ENCODE measurements at places on chromosomes 5 and 9. TPM values are rescaled to one million over a fixed set of nuclear protein-coding genes. Genes with fewer than 3 reads are reported as not detected.
A peak's percentile ranks its signal among the peaks of the same experiment; 100 is the strongest.

GM2A gene
- total RNA-seq: 20.5 TPM

MAMDC4 gene
- 11.4 TPM for total RNA-seq

COX7C gene
- total RNA-seq: 683 TPM

DNA sequence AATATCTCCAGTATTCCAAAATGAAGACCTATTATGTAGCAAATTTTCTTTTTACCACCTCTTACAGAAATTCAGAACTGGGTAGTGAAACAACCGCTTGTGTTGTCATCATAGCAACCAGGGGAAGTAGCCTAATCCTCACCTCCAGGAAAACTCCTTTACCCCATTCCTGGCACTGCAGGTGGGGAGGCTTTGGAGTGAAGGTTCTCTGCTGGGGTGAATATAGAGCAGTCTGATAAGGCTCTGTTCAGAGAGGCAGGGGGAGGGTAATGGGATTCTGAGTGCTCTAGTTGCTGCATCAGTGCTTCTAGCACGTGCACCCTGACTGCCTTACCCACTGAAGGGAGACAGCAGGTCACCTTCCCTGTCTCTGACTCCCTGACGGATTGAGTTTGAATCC lies 116.2 kb downstream of the MAN2A1 start:
- DNase-seq: peak; percentile 63

DNA sequence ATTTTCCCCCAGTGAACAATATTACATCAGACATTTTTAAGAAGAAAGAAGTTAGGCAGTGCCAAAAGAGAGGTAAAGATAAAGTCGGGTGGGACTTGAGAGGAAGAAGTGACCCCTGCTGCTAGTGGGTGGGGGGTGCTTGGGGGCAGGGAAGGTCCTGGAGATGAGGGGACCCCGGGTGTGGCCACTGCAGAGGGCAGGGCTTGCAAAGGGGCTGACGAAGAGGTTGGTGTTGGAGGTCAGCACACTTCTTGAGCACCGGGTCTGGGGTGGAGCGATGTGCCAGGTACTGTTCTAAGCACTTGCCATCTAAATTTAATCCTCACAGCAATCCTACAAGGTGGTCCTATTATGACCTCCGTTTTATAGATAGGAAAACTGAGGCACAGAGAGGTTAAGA lies 62.0 kb downstream of the AMBP start:
- no peak for DNase-seq
